ENCODE measurements at places on chromosomes 5 and 9.

GRCh38 chr5:14557203-14557770, 24.3 kb upstream of the OTULINL start:
- no peak for DNase-seq

- DNase-seq: no peak
Measured at GRCh38 chr9:114072184-114073140, 5.6 kb downstream of the AMBP start.

- DNase-seq: peak; percentile 46
Measured at GRCh38 chr9:83219154-83219923, 156.4 kb upstream of the RASEF start.

GRCh38 chr9:86043999-86044398, 55.4 kb downstream of the GOLM1 start:
- no peak for DNase-seq

DNA sequence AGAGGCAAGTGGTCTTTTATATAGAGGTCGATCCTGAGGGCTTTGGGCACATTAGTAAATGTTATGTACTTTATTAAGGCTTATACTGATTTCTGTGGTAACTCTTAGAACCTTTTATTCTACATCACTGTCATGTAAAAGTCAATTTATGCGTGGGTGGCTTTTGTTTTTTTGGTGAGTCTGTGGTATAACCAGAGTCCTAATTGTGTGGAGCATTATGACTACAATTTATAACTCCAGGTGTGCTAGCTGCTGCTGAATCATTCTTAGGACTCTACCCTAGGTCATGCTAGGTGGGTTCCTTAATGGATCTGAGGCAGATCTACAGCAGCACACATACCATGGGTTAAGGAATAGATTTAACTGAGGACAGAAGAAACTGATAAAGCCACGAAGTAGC, 33.9 kb upstream of the KCNN2 start:
- no peak for DNase-seq

- DNase-seq: no peak
Measured at GRCh38 chr9:126424511-126424910, 97.9 kb downstream of the MVB12B start.

- DNase-seq: no peak
Measured at GRCh38 chr5:169906745-169907649, 73.3 kb downstream of the INSYN2B start.

DNA sequence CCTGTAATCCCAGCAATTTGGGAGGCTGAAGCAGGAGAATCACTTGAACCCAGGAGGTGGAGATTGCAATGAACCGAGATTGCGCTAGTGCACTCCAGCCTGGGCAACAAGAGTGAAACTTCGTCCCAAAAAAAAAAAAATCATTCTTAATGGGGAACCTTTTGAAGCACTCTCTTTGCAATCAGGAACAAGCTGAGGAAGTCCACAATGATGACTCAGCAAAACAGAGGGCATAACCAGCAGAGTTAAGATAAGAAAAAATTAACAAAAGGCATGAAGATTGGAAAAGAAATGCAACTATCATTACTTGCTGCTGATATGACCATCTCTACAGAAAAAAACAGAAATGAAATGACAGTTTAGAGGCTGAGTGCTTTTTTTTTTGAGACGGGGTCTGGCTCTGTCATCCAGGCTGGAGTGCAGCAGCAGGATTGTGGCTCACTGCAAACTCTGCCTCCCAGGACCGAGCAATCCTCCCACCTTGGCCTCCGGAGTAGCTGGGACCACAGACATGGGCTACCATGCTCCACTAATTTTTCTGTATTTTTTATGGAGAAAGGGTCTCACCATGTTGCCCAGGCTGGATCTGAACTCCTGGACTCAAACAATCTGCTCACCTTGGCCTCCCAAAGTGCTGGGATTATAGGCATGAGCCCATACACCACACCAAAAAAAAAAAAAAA, 88.0 kb downstream of the FNBP1 start:
- DNase-seq: no peak

- no peak for DNase-seq
Measured at GRCh38 chr5:43190755-43191603, 1.0 kb upstream of the NIM1K start.

DNA sequence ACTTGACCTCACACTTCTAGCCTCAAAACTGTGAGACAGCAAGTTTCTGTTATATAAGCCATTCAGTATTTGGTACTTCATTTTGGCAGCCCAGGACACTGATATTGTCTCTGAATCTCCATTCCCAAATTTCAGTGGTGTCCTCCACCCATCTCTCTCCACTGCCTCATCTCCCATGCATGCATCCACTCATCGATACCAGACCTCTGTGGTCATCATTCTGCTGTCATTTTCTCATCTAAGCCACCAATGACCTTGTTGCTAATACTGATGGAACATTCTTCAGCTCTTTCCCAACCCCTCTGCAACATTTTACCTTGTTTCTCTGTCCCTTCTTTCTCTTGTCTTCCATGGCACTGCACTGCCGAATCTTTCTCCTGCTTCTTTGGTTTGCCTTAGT, 221.8 kb downstream of the SNX18 start:
- DNase-seq: no peak

DNA sequence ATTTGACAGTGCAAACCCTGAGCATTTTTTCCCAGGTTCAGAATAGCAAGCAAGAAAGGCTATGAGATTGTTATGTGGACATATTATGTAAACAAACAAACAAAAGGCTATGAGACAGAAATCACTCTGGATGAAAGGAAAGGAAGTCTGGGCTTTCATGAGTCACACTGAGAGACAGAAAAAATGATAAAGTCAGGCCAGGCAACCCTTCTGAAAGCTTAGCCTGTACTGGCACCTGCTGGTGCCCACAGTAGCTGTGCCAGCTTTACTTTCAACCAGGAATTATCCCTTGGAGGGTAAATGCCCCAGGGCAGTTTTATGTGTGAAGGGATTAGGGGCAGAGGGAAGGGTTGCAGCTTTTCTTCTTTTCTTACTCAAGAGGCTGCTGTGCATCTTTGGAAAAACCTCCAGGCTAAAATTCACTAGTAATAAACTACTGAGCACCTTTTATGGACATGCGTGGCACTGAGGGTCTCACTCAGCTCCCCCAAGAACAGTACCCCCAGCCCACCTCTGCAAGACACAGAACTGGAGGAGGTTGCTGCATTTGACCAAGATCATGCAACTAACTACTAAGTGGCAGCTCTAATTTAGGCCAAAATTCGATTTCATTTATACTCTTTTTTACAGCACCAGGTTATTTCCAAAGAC, 41.7 kb downstream of the ACTL7B start:
- DNase-seq: peak; percentile 30

- DNase-seq: no peak
Measured at GRCh38 chr5:16457853-16458252, 7.7 kb downstream of the ZNF622 start.

DNA sequence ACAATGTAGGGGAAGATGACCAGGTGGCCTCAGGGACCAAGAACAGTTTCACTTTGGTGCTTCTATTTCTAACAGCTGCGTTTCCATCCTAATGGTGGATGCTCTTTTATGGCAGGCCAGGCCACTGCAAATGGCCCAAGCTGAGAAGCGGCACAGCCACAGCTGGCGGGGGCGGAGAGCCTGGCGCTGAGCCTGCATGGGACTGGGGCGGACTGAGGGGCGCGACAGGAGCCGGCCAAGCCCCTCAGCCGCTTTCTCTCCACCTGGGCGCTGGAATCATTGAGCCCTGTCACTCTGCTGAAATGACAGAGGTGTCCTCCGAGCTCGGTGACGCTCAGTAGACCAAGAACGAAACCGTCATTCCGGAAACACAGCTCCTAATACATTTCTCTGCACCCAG, 317.3 kb upstream of the PDE4D start:
- DNase-seq: no peak

GRCh38 chr5:91898898-91899297, 515.8 kb upstream of the ARRDC3 start:
- no peak for DNase-seq

DNA sequence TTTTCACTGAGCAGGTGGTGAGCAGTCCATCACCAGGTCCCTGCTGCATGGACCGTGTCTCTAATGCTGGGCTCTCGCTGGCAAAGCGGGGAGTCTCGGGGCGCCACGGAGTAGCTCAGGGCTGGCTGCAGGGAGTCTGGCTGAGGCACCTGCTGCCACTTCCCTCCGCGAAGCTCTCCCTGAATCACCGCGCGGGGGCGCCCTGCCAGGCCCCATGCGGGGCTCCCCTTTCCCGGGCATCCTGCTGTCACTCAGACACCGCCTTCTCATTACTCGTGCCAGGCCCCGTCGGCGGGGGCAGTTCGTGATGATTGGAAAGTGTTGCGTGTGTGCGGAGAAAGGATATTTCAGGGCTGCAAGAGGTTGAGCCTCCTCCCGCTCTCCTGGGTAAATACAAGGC, 335.8 kb downstream of the IRX2 start:
- no peak for DNase-seq
